ENCODE measurements at places on chromosomes 7 and 10.

- no peak for DNase-seq
Measured at GRCh38 chr10:84946904-84947303, 618.5 kb downstream of the CCSER2 start.

DNA sequence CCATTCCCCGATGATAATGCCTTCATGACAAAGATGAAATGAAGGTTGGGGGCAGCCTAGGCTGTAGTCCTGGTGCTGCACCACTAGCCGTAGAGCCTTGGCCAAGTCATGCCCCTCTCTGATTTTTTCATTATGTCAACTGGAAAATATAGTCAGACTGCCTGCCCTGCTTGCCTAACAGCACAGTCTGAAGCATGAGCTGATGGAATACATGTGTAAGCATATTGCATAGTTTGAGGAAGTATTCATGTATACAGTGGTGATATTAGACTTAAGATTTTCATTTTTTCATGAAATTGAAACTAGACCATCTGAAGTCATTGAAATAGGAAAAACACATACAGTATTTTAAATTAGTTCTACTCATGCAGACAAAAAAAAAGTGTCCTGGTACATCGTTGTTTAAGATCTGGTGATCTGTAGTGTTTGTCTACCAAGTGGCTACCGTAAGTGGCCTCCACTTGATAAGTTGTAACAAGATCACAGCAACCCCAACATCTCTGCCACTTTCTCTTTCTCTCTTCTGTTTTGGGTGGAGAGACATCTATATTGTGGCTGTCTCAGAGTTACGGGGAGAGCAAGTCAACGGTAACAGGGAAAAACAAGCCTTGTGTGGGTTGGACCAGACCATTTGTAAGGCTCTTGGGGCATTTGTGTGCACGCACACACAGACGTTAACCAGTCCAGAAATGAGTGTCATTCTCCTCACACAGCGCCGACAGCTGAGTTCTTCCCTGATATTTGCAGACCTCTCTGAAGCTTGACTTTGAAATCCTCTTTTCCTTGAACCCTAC lies 716.6 kb upstream of the GALNT17 start:
- DNase-seq: no peak

DNA sequence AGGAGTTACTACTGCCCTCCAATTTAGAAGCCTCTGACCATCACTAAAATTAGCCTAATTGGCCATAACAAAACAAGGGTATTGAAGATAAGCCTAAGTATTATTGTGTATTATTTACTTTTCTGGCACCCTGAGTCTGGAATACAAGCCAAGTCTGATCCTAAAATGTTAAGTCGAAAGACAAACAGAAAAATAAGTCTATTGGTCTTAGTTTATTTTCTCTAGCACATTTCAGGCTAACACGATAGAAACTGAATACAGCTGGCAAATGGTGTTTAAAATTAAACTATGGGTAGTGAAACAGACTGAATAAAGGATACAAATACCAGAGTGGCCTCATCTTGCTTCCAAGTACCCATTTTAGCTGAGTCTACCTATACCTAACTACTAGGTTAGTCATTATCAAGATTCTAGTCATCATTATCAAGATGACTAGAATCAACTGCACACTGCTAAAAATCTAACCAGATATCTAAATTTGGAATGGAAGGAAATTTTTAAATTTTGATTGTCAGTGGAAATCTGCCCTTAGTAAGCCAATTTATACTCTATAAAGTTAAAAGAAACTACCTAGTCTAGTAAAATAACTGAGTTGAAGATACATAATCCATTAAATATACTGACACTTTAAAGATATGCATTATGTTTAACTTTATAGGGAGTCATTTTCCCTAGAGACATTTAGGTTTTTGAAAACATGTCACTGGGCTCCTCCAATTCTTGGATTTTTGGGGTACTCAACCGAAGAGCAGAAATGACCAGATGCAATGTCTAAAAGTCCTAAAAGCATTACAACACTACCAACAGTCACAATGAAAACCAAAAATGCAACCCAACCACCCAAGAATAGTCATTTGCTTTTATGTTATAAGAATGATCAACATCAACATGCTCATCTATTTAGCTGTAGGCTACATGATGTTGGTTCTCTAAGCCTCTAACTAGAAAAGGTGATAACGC lies 80.9 kb downstream of the NT5C2 start:
- DNase-seq: no peak

DNA sequence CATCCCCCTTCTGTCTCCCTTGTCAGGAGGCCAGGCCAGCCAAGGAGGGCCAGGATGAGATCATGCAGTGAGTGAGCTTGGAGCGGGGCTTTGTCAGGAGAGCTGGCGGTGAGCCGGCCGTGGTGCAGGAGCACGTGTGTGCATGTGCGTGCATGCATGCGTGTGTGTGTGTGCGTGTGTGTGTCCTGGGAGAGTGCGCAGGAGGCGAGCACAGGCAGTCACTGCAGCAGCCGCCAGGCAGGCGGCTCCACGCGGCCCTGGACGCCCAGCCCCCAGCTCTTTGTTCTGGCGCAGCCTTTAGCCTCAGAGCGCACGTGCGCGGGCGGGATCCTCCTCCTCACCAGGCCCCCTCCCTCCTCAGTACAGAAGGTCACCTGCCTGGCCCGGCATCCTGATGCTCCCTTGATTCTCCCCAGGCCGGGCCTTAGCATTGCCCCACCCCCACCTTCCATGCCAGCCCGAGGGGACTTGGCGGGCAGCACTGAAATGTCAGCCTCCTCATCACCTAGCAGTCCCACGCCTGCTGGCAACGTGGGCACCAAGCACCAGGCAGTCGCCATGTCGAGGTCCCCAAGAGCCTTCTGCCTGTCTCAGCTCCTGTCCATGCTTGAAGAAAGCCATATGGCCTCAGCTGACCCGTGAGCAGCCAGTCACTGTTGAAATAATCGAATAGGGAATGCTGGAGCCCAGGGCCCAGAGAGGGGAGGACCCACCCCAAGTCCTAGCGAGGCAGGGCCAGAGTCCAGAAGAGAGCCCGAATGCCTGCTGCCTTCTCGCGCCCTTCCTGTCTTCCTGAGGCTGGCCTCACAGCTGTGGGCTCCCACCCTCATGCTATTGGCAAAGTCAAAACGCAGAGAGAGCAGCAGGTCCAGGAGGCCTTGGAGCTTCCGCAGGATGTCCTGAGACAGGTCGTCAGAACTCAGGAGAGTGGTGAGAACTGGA lies 125.9 kb upstream of the PPIF start:
- DNase-seq: no peak

- DNase-seq: no peak
Measured at GRCh38 chr10:55410415-55410885, 609.4 kb upstream of the PCDH15 start.

DNA sequence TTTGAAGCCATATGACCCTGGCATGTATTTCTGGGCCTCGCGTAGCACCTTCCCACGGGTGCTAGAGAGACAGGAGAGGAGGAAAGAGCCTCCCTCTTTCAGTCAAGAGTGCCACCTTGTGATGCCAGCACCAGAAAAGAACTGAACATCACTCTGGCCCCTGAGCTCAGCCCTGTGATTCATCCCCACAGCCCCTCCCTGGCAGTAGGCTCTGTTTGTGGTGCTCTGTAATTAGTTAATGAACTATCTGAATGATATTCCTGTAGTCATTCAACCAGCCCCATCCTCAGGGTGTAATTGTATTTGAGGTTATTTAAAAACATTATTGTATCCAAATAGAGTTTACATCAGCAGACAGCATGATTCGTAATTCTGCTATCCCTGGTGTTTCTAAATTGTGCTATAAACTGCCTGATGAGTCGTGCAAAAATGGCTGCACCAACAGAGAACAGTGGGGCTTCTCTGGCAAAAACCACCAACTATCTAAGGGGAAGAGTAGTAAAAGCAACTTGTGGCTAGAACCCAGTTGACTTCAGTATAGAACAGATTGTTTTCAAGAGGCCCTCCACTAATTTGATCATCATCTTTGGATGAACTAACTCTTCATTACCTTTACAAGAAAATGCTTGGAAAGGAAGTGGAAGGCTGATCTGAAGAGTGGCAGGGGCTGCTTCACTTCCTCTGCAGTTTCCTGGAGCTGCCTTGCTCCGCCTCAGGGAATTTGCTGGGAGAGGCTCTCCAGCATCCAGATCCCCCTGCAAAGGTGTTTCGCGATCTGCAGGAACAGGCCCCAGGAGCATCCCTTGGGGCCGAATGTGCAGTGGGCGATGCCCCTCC lies 23.7 kb upstream of the TIAL1 start:
- DNase-seq: no peak

- DNase-seq: no peak
Measured at GRCh38 chr10:111221682-111222480, 145.1 kb downstream of the ADRA2A start.

DNA sequence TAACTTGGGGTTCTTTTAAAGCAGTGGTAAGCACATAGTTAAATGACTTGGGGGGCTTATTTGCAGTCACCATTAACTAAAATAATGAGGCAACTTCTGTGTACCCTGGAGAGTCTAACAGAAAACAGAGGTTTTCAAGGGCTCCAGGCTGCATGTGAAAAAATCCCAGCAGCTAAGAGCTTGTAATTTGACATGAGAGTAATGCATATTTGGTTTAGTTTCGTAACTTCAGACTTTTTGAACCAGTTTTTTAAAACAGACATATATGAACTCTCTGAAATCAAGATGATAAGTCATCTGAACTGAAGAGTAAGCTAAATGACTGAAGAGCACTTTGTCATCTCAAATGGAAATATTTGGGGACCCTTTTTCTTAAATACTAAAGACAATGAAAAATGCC lies 40.2 kb upstream of the IFRD1 start:
- no peak for DNase-seq

- DNase-seq: no peak
Measured at GRCh38 chr10:79334573-79334972, 12.7 kb upstream of the PPIF start.

DNA sequence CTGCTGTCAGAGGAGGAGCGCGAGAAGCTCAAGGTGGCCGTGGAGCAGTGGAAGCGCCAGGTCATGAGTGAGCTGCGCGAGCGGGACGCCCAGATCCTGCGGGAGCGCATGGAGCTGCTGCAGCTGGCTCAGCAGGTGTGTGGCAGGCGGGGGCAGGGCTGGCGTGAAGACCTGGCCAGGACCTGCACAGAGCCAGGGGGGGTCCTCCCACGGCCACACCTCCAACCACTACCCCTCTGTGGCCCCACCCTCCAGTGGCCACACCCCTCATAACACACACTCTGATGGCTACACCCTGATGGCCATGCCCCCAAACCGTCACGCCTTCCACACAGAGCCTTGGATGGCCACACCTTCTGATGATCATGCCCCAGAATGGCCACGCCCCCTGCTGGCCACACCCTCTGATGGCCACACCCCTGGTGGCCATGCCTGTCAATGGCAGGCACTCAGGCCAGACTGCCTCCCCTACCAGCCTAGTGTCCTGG lies 23.4 kb upstream of the DPYSL4 start:
- DNase-seq: peak; percentile 41

DNA sequence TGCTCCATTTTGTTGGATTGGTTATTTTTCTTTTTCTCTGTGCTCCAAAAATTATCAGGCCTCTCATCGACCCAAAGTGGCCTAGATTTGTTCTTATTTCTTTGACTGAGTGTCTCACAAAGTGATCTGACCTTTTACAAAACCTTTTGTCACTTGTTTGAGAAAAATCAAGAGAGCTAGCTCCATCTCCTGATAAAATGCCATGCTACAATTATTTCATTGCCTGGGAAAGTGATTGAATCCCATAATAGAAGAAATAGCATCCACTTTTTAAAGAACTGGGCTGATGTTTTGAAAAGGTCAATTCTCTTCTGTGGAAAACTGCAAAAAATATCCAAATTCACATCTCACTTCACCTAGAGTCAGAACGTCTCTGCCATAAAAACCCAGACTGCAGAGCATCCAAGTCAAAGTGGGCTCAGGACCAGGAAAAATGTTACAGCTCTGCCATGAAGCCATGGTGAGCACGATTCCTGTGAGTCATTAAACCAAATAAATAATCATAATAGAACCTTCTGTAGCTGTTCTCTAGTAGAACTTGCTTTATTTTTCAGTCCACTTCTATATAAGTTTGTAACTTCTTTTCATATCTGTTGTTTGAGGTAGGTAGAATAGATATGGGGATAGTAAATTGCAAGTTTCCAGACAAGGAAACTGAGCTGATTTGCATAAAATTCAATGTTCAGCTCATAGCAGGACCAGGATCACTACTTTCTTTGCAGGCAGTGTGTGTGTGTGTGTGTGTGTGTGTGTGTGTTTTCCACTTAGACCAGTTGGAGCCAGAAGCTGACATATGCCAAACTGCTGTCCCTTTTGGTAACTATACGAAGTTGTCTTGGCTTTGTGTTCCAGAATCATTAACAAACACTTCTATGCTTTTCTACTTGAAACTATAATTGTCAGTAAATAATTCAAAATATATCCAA lies 632.5 kb upstream of the ANKRD30A start:
- DNase-seq: no peak

- no peak for DNase-seq
Measured at GRCh38 chr7:96287559-96287958, 34.3 kb downstream of the SLC25A13 start.

DNA sequence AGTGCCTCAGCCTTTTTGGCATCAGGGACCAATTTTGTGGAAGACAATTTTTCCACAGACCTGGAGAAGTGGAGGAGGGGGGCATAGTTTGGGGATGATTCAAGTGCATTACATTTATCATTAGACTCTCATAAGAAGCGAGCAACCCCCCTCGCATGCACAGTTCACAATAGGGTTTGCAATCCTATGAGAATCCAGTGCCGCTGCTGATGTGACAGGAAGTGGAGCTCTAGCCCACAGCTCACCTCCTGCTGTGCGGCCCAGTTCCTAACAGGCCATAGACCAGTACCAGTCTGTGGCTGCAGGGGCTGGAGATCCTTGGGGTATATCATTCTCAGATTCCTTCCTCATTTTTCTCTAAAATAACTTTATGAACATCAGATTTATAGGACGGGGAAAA lies 50.8 kb downstream of the ATAD1 start:
- no peak for DNase-seq

GRCh38 chr10:26854524-26854923 lies 6.2 kb downstream of the ABI1 start:
- DNase-seq: no peak

DNA sequence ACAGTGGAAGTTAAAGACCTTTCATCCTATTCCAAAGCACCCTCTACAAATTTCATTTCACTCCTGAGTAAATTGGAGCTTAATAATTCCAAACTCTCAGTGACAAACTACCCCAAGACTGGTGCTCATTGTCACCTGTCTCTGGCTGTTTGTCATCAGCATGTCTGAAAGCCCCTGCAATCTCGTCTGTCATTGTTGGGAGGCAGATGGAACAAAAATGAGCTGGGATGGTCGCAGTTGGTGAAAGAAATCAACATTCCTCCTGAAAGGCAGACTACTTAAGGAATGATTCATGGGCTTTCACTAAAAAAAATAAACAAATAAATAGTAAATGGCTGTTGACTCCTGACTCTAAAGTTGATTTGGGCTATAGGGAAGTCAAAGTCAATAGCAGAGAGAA lies 69.7 kb upstream of the PALS2 start:
- DNase-seq: no peak

- peak; percentile 41 for DNase-seq
Measured at GRCh38 chr7:21355406-21355874, 72.4 kb upstream of the SP4 start.

- DNase-seq: no peak
Measured at GRCh38 chr10:89975771-89976170, 274.4 kb downstream of the KIF20B start.

- DNase-seq: no peak
Measured at GRCh38 chr10:110786172-110786571, 85.6 kb upstream of the PDCD4 start.

- no peak for DNase-seq
Measured at GRCh38 chr7:940599-941408, 13.7 kb downstream of the ADAP1 start.

GRCh38 chr7:3605222-3605621 lies 304.2 kb downstream of the SDK1 start:
- DNase-seq: no peak

GRCh38 chr7:50651271-50651989 lies 86.2 kb upstream of the DDC start:
- DNase-seq: no peak

- DNase-seq: no peak
Measured at GRCh38 chr7:129176916-129177710, 11.3 kb upstream of the SMO start.
